Colonic mucosa (tissue), 4 donors: ENCODE measurements at places on chromosomes 12 and 14. TPM values are rescaled to one million over a fixed set of nuclear protein-coding genes. Genes with fewer than 3 reads are reported as not detected.

DNA sequence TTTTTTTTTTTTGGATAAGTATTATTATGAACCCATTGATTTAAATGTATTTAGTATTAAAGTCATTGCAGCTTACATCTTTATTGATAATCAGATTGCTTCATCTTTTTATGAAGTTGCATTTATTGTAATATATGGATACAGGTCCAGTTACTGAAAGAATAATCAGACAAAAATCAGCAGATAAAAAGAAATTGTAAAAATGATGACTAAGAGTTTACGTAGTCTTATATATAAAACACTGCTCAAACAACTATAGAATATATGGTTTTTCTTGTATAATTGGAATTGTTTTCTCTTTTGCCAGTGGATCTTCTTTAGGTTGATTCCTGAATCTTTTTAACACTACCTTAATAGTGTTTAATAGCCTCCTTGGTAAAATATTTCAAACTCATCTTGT lies 378.3 kb downstream of the DUSP6 start:
- DNase-seq = no peak

DNA sequence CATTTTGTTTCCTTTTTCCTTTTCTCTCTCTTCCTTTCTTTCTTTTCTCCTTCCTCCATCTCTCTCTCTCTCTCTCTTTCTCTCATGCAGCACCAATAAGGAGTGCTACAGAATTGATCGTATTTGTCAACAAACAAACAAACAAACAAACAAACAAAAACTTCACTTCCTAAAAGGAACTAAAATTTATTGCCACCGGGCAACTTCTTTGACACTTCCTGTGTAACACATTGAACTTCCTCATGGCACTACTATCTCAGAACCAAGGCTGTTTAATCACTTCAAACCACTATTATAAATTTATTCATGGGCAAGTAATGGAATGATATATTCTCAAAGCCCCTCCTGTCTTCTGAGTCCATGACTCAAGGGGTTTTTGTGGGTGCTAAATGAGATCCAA lies 51.3 kb downstream of the SERPINA3 start:
- DNase-seq = no peak

DNA sequence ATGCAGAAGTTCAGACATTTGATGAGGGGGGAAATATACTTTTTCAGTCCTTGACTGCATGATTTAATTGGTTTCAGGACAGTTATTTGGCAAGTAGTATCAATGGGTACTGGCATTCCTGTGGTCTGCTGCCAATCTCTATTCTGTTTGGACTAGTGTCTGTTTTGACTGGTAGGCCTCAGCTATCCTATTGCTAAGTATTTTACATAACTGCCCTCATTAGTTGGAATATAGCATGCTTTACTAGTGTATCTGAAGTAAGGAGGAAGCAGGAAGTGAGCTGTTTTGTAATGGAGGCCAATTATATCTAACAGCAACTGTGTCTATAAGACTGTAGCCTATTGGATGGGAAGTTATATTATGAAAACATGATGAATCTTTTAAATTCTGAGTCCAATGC lies 104.3 kb downstream of the FLRT2 start:
- no peak for DNase-seq

The PTGR2 gene
- total RNA-seq = 20.9 TPM

GRCh38 chr12:52670961-52671360 lies 9.2 kb downstream of the KRT1 start:
- no peak for DNase-seq

- no peak for DNase-seq
These were observed 39.0 kb upstream of the HIF1A start for GRCh38 chr14:61656341-61656740.

GRCh38 chr12:29882846-29883245 lies 99.1 kb upstream of the TMTC1 start:
- no peak for DNase-seq

The DEGS2 gene
- total RNA-seq = 37.0 TPM

DNA sequence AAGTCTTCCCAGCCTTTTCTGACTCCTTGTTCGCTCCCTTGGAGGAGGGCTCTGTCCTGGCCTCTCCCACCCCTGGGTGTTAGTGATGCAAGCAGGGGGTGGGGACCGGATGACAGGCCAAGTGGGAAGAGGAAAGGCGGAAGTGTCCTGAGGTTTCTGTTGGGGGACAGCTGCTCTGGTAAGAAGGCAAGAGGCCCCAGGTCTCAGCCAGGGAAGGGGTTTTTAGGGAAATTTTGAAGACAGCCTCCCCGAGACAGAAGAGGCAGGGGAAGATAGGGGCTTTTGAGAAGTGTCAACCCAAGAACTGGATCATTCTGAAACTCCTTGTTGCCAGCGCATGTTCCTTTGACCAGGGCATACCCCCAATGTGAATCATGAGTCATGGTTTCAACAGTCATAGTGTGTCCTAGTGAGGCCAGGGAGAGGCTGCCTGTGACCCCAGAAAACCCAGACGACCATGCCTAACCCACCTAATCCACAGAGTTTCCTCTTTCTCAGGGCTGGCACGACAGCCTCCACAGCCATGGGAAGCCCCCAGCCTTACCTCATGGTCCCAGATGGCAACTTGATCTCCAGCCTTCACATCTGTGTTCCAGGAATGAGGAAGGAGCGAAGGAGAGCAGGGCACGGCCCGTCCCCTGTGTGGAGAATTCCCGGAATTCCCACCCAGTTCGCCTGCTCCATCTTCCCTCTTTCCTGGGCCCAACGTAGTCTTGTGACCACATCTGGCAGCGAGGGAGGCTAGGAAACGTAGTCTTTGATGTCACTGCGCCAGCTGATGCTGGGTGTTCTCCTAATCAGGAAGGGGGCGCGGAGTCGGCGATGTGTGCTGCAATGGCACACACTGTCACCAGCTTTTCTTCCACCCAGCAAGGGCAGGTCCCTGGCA lies 4.9 kb upstream of the GPR132 start:
- DNase-seq = no peak

- DNase-seq = no peak
These were observed 5.5 kb downstream of the SLC38A1 start for GRCh38 chr12:46263140-46264016.
